ENCODE measurements at places on chromosomes 1 and 21.
A peak's percentile ranks its signal among the peaks of the same experiment; 100 is the strongest.

DNA sequence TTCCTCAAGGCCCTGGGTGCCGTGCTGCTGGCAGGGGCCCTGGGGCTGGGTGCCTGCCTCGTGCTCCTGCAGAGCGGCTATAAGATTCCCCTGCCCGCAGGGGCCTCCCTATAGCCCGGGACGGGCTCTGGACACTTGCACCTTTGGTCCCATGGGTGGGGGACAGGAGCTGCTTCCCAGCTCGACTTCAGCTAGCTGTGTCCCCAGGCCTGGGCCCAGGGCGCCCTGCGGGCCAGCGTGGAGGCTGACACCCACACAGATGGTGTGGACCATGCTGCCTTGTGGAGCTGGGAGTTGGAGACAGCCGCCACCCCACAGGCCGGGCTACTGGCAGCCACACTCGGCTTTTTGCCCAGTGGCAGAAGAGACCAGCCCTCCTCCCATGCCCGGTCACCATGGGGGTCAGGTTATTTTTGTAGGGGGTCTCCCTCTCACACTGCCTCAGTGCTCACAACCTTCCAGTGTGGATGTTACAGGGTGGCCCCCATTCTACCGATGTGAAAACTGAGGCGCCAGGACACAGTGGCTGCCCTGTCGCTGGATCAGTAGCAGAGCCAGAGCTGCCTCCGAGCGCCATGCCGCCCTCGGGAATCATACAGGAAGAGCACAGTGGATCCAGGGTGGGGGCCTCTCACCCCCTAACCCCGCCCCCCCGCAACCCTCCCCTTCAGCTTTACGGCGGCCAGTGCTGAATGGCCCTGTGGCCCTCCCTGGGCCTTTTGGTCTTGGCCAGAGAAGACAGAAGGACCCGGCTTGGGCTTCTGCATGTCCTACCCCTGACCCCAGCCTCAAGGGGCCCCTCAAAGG, 57.8 kb downstream of the DISP3 start:
- H3K27me3 ChIP-seq = no peaks in the 10 kb centered on the region
- no peak for DNase-seq
- no peak overlapping the region for H3K4me3 ChIP-seq
- no peak overlapping the region for H3K27ac ChIP-seq
- no peaks in the 10 kb centered on the region for H3K36me3 ChIP-seq
- no peaks in the 10 kb centered on the region for H3K4me1 ChIP-seq

DNA sequence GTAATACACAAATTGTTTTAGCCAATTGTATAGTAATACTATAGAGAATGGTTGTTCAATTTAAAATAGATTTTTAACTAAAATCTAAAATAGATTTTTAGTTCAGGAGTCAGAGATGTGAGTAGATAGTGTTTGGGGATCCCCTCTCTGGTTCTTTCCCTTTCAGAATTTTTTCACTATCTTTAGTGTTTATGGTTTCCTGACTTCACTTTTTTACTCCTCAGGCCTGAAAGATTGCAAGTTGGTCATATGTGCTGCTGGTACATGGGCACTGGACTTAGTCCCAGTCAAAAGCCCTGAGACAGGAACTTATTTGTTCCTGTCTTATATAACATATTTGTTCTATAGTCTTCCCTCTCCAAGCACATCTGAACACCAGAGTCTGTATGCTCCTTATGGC, 96.8 kb upstream of the ATP1B1 start:
- no peak overlapping the region for H3K27ac ChIP-seq
- H3K36me3 ChIP-seq = no peaks in the 10 kb centered on the region
- H3K4me1 ChIP-seq = peaks cover 4% of the 10 kb centered on the region
- H3K4me3 ChIP-seq = no peak overlapping the region

DNA sequence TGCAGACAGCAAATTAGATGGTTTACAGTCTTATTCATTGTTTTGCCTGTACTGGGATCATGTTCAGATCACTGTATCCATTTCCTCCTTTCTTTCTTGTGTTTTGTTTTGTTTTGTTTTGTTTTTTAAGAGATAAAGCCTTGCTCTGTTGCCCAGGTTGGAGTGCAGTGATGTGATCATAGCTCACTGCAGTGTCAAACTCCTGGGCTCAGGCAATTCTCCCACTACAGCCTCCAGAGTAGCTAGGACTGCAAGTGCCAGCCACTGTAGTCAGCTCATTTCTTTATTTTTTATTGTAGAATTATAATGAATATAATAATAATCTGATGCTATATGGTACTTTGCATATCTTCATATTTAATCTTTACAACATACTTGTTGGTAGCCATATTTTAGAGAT, 403.7 kb upstream of the B3GALT2 start:
- H3K36me3 ChIP-seq = peaks cover 4% of the 10 kb centered on the region
- H3K27ac ChIP-seq = no peak overlapping the region

DNA sequence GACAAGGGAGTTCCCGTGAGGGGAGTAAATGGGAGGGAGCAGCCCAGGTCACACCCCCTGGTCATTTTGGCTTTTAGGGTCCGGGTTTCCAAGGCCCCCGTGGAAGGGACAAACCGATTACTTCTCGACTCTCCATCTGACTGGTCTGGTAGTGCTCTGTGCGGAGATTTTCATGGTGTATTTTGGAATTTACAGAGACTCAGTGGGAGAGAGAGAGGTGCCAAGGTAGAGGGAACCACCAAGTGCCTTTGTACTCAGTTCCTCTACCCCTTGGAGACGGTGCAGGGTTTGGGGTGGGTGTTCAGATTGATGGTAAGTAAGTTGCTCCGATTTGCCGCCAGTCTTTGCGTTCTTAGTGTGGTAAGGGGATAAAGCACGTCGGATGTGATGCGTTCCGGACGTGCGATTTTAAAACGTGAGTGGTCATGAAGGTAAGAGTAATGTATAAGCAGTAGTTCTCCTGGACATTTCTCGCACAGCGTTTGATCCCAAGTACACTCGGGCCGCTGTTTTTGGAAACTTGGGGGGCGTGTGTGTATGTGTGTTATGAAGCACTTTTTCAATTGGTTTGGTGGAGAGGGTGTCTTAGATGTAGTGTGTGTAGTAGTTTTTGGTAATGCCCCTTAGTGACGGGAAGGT, 682 bp downstream of the SUCO start:
- peaks cover 51% of the 10 kb centered on the region for H3K4me1 ChIP-seq
- peak overlapping the region; percentile 98 for H3K27ac ChIP-seq
- H3K4me3 ChIP-seq = peak overlapping the region; percentile 97
- H3K36me3 ChIP-seq = peaks cover 8% of the 10 kb centered on the region
- DNase-seq = peak; percentile 57

GRCh38 chr21:34926803-34927467, 122.2 kb downstream of the RUNX1 start:
- H3K36me3 ChIP-seq = peaks cover 45% of the 10 kb centered on the region
- H3K4me1 ChIP-seq = peaks cover 31% of the 10 kb centered on the region
- no peak overlapping the region for H3K27ac ChIP-seq
- no peak for DNase-seq
- H3K27me3 ChIP-seq = no peaks in the 10 kb centered on the region

DNA sequence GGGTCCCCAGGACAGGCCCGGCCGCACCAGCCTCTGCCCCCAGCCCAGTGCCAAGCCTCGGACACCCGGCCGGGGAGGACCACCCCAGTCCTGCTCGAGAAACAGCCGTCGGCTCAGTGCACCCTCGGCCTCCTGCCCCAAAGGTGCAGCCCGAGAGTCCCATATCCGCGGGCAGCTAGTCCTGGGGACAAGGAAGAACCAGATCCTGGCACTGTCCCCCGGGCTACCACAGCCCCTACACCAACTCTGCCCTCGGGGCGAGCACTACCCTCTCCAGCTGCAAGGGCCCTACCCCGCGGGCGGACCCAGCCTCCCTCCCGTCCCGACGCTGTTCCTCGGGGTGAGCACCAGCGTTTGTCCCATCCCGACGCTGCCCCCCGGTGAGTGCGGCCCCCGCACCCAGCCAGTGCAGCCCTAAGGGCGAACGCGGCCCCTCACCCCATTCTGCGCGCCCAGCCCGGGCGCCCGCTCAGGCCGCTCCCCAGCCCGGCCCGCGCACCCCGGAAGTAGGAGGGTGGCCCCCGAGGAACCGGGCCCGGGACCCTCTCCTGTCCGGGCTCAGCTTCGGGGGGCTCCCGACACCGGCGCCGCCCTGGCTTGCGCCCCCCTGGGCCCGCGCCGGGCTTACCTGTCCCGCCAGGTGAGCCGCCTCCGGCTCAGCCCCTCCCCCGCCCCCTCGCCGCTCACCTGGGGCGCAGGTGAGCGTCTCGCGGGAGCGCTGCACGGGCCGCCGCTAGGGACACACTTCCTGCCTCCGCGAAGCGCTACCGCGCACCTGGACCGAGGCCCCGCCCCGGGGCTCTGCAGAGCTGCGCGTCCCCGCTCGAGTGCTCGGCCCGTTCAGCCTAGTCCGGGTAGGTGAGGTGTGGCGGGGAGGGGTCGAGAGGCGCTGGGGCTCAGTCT, at the start of gene KDF1:
Gene KDF1 (minus strand): TSS at position 747 of the 903 bp plus-strand sequence. CDS start 8,088 bp downstream, outside the sequence.
- H3K27ac ChIP-seq = no peak within 1 kb of the TSS
- peak; percentile 29 for DNase-seq
- peaks cover 50% of the 10 kb centered on the region for H3K27me3 ChIP-seq
- peaks cover 8% of the 10 kb centered on the region for H3K4me1 ChIP-seq
- no peaks in the 10 kb centered on the region for H3K36me3 ChIP-seq

DNA sequence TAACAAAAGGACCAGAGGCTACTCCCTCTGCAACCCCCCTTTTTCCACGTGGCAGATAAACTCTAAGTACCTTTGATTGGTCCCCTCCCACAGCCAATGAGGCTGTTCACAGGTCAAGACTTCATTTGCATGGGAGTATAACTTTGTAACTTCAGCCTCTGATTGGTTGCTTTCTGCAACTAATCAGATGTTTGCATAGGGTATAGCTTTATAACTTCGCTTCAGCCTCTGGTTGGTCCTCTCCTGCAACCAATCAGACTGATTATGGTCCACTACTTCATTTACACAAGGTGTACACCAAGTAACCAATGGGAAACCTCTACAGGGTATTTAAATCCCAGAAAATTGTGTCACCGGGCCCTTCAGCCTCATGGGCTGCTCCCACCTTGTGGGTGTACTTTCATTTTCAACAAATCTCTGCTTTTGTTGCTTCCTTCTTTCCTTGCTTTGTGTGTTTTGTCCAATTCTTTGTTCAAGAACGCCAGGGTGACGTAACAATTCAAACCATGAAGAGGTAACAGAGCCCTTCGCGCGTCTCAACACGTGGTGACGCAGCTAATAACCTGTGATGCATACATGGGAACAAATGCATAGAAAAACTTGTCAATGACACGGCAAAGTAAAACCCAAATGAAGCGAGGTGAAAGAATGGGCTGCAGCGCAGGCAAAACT, 47.2 kb downstream of the VPS26C start:
- H3K4me3 ChIP-seq = peak overlapping the region; percentile 84
- no peaks in the 10 kb centered on the region for H3K27me3 ChIP-seq
- H3K36me3 ChIP-seq = peaks cover 33% of the 10 kb centered on the region
- peak; percentile 24 for DNase-seq
- peak overlapping the region; percentile 88 for H3K27ac ChIP-seq
- peaks cover 44% of the 10 kb centered on the region for H3K4me1 ChIP-seq

- peak overlapping the region; percentile 51 for H3K27ac ChIP-seq
- H3K4me1 ChIP-seq = peaks cover 48% of the 10 kb centered on the region
- DNase-seq = peak; percentile 49
Measured at GRCh38 chr1:206503591-206504362, 3.6 kb upstream of the RASSF5 start.

DNA sequence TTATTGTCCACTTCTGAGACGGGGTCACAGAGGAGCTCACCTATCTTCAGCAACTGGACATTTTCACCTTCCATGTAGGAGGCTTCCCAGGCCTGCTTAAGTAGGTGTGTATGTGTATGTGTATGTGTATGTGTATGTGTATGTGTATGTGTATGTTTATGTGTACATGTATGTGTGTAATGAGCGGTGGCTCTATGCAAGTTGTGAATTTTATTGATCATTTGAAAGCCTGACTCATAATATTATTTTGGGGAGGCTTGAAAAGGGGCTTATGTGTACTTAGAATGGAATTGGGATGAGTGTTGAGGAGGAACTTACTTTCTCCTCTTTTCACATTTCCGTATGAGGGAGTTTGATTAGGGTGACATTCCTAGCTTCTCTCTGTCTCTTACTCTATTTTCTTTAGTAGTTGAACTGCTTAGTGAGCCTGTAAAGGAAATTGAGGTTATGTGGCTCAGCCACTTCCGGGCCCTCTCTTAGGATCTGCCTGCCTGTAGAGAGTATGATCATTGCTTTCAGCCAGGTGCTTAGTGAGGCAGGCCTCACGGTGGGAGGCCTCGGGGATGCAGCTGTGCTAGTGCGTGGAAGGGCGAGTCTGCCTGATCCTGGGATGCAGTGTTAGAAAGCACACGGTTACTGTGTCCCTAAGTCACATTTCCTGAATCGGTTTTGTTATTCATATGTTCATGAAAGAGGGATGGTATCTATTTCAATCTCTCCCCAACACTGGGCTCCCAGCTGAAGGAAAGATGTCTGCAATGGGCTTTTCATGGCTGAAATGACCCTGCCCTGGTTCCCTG, 61.0 kb downstream of the IER5 start:
- peaks cover 58% of the 10 kb centered on the region for H3K4me1 ChIP-seq
- H3K27me3 ChIP-seq = peaks cover 15% of the 10 kb centered on the region
- H3K4me3 ChIP-seq = peak overlapping the region; percentile 18
- H3K36me3 ChIP-seq = peaks cover 3% of the 10 kb centered on the region
- H3K27ac ChIP-seq = peak overlapping the region; percentile 81

DNA sequence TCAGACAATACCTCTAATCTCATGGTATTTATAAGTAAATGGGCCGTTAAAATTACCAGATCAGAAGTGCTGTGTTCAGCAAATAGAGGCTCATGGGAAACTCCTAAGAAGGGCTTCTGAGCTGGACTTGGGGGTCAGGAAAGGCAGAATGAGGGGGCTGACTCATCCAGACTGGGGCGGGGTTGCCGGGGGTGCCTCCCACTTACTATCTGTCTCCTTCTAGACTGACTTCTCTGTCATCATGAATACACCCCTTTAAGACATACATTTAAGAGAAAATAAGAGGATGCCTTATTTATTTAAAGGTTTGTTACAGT, 96.0 kb upstream of the ERRFI1 start:
- H3K27me3 ChIP-seq = peaks cover 2% of the 10 kb centered on the region
- DNase-seq = no peak
- no peaks in the 10 kb centered on the region for H3K36me3 ChIP-seq
- H3K27ac ChIP-seq = no peak overlapping the region
- peaks cover 8% of the 10 kb centered on the region for H3K4me1 ChIP-seq

GRCh38 chr1:28139025-28139712, 37.3 kb downstream of the PTAFR start:
- no peaks in the 10 kb centered on the region for H3K36me3 ChIP-seq
- H3K4me3 ChIP-seq = no peak overlapping the region
- peaks cover 67% of the 10 kb centered on the region for H3K27me3 ChIP-seq
- H3K27ac ChIP-seq = no peak overlapping the region
- H3K4me1 ChIP-seq = peaks cover 12% of the 10 kb centered on the region

Data from activated CD4-positive, alpha-beta memory T cell treated with anti-CD3 and anti-CD28 coated beads, Interleukin-2, amount 10 ng/mL, durations not matched to agents 7 days and 5 days (primary cell).